ENCODE measurements at places on chromosomes 2 and 18.

DNA sequence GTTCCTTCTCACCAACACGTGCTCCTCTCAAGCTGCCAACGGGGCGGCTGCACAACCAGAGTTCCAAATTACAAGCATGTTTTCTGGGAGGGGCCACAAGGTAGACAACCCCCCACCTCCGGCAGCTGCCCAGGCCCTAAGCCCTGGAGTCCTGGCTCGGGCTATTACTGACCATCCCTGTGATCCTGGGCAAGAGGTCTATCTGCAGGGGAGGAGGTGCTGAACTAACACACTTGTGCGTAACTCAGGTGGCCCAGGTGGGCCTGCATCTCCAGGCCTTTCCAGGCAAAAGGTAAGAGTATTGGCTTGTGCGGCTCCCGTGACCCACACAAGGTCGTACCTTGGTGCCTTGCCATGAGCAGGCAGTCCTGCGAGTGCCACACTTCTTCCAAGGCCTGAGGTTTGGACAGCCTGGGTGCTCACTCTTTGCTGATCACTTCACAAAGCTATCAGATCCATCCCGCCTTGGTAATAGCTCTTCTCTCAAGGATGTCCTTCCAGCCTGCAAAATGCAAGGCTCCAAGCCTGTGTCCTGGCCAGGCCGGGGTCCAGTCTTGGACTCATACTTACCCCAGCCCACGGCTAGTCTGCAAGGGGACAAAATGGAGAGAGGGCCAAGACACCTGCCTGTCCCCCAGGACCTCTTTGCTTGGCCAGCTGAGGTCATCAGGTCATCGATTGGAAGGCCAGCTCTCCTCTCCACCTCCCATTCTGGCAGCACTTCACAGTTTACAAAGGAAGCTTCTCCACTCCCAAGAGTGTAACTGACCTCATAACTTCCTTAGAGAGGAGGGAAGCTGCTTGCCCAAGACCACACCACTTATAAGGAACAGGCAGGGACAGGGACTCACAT, 33.9 kb downstream of the ADRA2B start:
- H3K4me3 ChIP-seq = no peak overlapping the region
- H3K36me3 ChIP-seq = no peaks in the 10 kb centered on the region
- no peak overlapping the region for H3K27ac ChIP-seq
- no peak for DNase-seq
- no peaks in the 10 kb centered on the region for H3K4me1 ChIP-seq

DNA sequence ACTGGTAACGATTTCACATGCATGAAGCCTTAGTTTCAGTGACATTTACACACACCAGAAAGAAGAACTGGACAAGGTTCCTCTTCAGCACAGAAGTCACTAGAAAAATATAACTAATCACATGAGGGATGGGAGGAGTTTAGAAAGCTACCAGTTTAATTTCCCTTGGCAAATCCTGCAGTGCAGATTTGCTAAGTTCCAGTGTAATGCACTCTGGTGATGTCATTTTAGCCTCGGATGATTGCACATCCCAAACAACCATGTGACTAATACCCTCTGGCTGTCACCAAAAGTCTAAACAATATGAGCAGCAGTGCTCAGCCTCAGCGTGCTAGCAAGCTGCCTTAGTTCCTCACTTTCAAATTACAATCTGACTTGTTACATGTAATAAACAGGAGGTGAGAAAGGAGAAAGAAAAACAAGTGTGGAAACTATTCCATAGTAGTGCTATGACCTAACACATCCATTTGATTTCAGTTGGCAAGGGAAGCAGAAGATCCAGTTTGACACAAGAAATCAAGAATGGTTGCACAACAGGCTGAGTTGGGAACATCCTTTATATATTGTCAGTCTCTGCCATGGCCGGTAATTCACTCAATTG, 35.3 kb upstream of the PPP1CB start:
- DNase-seq = no peak
- H3K36me3 ChIP-seq = no peaks in the 10 kb centered on the region
- no peaks in the 10 kb centered on the region for H3K4me1 ChIP-seq
- H3K27me3 ChIP-seq = no peaks in the 10 kb centered on the region

GRCh38 chr2:176560296-176560695, 291.1 kb downstream of the MTX2 start:
- H3K27me3 ChIP-seq = peaks cover 29% of the 10 kb centered on the region
- peaks cover 6% of the 10 kb centered on the region for H3K4me1 ChIP-seq
- no peaks in the 10 kb centered on the region for H3K36me3 ChIP-seq
- H3K4me3 ChIP-seq = no peak overlapping the region
- no peak for DNase-seq

GRCh38 chr2:239355139-239355538, 45.7 kb downstream of the HDAC4 start:
- H3K4me3 ChIP-seq = no peak overlapping the region
- no peaks in the 10 kb centered on the region for H3K27me3 ChIP-seq
- peaks cover 12% of the 10 kb centered on the region for H3K4me1 ChIP-seq
- no peak overlapping the region for H3K27ac ChIP-seq
- H3K36me3 ChIP-seq = peaks cover 39% of the 10 kb centered on the region
- no peak for DNase-seq

- DNase-seq = no peak
- no peaks in the 10 kb centered on the region for H3K36me3 ChIP-seq
- peaks cover 3% of the 10 kb centered on the region for H3K27me3 ChIP-seq
- no peak overlapping the region for H3K4me3 ChIP-seq
- H3K27ac ChIP-seq = no peak overlapping the region
Observed at GRCh38 chr18:34207344-34207851, 17.3 kb downstream of the NOL4 start.

- DNase-seq = no peak
- no peaks in the 10 kb centered on the region for H3K36me3 ChIP-seq
- no peak overlapping the region for H3K4me3 ChIP-seq
- H3K27ac ChIP-seq = peak overlapping the region; percentile 51
- H3K27me3 ChIP-seq = no peaks in the 10 kb centered on the region
Observed at GRCh38 chr2:239268549-239268948, 132.3 kb downstream of the HDAC4 start.

- peaks cover 14% of the 10 kb centered on the region for H3K4me1 ChIP-seq
- H3K4me3 ChIP-seq = no peak overlapping the region
- H3K27ac ChIP-seq = no peak overlapping the region
- H3K27me3 ChIP-seq = peaks cover 2% of the 10 kb centered on the region
Observed at GRCh38 chr2:160628811-160629210, 135.2 kb upstream of the RBMS1 start.

- H3K36me3 ChIP-seq = no peaks in the 10 kb centered on the region
- no peak overlapping the region for H3K27ac ChIP-seq
- H3K4me3 ChIP-seq = no peak overlapping the region
Observed at GRCh38 chr2:164967361-164967760, 12.0 kb upstream of the SLC38A11 start.

- H3K27me3 ChIP-seq = no peaks in the 10 kb centered on the region
- no peak overlapping the region for H3K4me3 ChIP-seq
- peaks cover 14% of the 10 kb centered on the region for H3K4me1 ChIP-seq
- no peak for DNase-seq
Observed at GRCh38 chr2:183614799-183615435, 490.7 kb downstream of the NUP35 start.

DNA sequence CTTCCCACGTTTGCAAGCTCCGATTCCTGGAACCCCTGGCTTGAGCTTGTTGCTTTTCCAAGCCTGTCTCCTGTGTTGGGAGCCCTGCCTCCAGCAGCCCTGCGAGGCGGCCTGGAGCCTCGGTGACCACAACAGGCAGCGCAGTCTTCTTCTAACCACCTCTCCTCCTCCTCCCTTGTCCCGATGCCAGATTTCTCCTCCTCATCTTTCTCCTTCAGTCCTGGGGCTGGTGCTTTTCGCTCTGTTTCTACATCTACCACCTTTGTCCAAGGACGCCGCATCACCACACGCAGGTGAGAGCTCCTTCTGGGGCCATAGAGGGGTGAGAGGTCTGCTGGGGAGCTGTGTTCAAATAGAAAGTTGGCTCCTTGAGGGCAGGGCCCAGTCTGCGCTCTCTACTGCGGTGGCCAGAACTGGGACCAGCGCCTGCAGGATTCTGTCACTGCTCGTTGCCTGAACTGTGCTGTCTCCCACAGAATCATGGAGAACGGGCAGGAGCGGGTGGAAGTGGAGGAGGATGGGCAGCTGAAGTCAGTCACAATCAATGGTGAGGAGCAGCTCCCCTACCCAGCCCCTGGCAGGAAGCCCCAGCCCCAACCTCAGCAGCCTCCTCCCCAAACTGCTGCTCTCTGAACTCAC, 3.9 kb downstream of the DNAJB2 start:
- H3K36me3 ChIP-seq = peaks cover 8% of the 10 kb centered on the region
- no peak for DNase-seq
- no peak overlapping the region for H3K4me3 ChIP-seq
- H3K4me1 ChIP-seq = peaks cover 23% of the 10 kb centered on the region
- no peaks in the 10 kb centered on the region for H3K27me3 ChIP-seq

DNA sequence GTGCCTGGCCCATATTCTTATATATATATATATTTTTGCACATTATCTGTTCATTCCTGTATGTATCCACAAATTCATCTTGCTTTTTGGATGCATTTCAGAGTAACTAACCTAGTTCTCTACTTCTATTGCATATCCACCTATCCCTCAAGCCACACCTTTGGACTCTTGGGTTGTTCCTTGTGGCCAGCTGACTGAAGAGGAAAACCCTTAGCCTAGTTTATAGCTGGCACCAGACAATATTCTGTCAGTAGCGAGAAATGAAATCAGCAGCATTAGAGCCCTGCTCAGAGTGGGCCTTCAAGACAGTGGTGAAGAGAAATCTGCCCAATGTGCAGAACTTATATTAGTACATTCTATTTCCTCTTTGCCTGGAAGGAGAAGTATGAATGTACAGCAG, 19.6 kb upstream of the ALMS1 start:
- no peak overlapping the region for H3K4me3 ChIP-seq
- peaks cover 29% of the 10 kb centered on the region for H3K27me3 ChIP-seq
- DNase-seq = no peak
- H3K4me1 ChIP-seq = no peaks in the 10 kb centered on the region
- H3K36me3 ChIP-seq = no peaks in the 10 kb centered on the region

DNA sequence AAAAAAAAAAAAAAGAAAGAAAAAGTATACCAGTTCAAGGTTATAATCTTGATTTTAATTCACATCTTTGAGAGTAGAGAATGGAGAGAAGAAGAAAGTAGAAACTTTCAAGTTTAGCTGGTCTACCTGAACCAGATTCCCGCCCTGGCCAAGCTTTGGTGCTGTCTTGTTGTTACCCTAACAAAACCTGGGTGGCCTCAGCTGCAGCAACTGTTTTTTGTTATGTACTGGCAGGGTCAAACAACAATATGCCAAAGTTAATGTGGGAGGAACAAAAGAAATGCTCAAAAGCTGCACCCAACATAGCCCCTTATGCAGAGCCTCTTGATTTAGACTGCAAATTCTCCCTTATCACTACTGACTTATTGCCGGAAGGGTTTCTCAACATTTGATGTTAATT, 165.3 kb upstream of the TFPI start:
- H3K36me3 ChIP-seq = peaks cover 33% of the 10 kb centered on the region
- H3K27ac ChIP-seq = peak overlapping the region; percentile 11
- no peak for DNase-seq
- no peak overlapping the region for H3K4me3 ChIP-seq
- H3K4me1 ChIP-seq = peaks cover 39% of the 10 kb centered on the region
- H3K27me3 ChIP-seq = no peaks in the 10 kb centered on the region

GRCh38 chr2:136019306-136019705, 33.9 kb upstream of the DARS1 start:
- H3K36me3 ChIP-seq = no peaks in the 10 kb centered on the region
- H3K4me3 ChIP-seq = no peak overlapping the region
- no peak for DNase-seq
- no peaks in the 10 kb centered on the region for H3K27me3 ChIP-seq

DNA sequence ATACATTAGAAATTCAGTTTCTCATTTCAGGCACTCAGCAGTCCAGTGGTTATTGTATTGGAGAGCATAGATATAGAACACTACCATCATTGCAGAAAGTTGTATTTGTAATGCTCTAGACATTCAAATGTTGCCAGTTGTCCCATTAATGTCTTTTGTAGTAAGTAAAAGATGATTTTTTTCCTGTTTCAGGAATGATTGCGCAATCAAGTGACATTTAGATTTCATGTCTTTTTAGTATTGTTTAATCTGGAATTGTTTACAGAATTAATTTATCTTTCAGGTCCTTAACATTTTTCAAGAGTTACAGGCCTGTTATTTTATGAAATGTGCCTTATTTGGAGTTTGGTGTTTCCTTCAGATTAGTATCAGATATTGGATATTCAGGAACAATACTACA, 134.7 kb downstream of the MSTN start:
- H3K4me1 ChIP-seq = no peaks in the 10 kb centered on the region
- H3K27ac ChIP-seq = no peak overlapping the region
- DNase-seq = no peak
- peaks cover 5% of the 10 kb centered on the region for H3K27me3 ChIP-seq
- H3K36me3 ChIP-seq = no peaks in the 10 kb centered on the region

DNA sequence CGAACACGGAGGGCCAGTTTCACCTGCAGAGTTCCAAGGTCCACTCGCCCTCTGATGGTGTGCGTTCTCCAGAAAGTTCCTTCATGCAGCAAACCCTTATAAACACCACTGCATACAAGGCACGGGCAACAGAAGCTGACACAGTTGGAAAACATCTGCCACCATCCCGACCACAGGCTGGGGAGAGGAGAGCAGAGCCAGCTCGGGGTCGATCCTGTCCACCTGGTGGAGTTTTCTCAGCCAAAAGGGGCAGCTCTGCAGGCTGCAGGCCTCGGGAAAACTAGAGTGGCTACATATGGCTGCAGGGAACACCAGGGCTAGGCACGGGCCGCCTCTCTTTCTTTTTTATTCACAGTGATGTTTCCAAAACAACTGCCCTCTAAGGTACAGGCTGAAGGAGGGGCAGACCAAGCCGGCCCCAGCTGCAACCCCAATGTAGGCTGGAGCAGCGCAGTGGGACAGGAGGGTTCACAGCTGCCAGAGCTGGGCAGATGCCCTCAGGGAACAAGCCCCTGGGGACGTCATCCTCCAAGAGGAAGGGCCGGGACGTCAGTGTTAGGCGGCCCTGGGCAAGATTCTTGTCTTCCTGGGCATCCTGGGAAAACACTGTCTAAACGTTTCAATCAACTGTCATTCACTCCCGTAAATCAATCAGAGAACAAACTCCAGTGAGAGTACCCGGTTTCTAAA, 274.7 kb downstream of the TWIST2 start:
- no peak overlapping the region for H3K27ac ChIP-seq
- no peaks in the 10 kb centered on the region for H3K4me1 ChIP-seq
- no peak overlapping the region for H3K4me3 ChIP-seq
- H3K27me3 ChIP-seq = no peaks in the 10 kb centered on the region

DNA sequence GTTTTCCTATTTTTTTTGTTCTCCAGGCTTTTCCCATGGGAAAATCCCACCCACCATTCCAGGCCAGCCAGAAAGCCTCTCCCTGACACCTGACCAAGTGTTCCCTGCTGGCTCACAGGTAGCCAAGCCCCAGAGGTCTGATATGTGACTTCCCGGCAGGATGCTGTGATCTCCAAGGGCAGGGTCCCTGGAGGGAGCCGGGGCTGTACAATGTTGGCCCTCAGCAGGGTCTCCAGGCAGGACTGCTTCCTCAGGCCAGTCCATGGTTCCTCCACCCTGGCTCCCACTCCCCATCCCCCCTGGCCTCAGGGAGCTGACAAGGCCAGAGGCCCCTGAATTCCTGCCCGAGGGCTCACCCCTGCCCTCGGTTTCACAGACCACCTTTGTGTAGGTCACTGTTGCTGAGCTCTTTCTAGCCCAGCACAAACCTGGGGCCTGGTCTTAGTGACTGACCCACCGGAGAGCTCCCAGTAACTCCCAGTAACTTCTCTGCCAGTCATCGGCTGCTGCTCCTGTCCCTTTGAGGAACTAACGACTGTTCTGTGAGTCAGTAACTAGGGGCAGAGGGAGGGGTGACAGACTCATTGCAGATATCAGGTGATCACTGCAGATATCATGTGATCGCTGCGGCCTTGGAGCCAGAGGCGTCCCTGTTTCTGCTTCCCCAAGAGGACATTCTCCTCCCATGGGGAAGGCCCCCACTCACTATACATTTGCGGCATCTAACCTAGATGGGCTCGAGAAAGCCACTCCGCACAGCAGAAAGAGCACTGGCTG, 38.7 kb downstream of the SDC1 start:
- no peaks in the 10 kb centered on the region for H3K27me3 ChIP-seq
- H3K4me1 ChIP-seq = peaks cover 41% of the 10 kb centered on the region
- DNase-seq = no peak
- no peak overlapping the region for H3K4me3 ChIP-seq
- no peak overlapping the region for H3K27ac ChIP-seq

Measured in WTC11 (cell line).